ENCODE measurements at places on chromosomes 4 and X.

DNA sequence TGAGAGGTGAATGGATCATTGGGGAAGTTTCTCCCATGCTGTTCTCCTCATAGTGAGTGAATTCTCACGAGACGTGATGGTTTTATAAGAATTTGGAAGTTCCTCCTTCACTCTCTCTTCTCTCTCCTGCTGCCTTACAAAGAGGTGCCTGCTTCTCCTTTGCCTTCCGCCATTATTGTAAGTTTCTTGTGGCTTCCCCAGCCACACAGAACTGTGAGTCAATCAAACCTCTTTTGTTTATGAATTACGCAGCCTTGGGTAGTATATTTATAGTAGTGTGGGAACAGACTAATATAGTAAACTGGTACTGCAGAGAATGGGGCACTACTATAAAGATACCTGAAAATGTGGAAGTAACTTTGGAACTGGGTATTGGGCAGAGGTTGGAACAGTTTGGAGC, 7.8 kb upstream of the CTAG2 start:
- no peak for DNase-seq

DNA sequence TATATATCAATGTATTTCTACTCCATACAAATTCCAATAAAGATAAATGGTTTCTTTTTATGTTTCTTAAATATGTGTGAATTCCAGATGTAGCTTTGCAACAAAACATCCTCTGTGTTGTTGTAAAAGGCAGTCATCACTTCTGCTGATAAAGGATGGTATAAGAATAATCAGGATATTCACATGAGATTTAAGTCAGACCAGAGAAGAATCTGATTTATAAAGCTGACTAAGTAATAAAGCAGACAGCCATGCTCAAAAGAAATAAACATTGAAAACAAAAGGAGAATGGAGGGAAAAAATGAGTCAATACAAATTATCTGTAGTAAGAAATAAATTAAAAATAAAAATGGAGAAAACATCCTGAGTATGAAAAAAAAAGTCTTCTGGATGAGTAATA, 27.0 kb upstream of the SLC7A11 start:
- no peak for DNase-seq

GRCh38 chrX:11558972-11559371, 106.7 kb downstream of the ARHGAP6 start:
- DNase-seq: no peak

- DNase-seq: no peak
These were observed 324.1 kb upstream of the FAM47C start for GRCh38 chrX:36684053-36684452.

GRCh38 chr4:53185869-53186585, 179.8 kb downstream of the SCFD2 start:
- peak; percentile 82 for DNase-seq

- no peak for DNase-seq
These were observed 8.9 kb downstream of the AMBN start for GRCh38 chr4:70600977-70601376.

DNA sequence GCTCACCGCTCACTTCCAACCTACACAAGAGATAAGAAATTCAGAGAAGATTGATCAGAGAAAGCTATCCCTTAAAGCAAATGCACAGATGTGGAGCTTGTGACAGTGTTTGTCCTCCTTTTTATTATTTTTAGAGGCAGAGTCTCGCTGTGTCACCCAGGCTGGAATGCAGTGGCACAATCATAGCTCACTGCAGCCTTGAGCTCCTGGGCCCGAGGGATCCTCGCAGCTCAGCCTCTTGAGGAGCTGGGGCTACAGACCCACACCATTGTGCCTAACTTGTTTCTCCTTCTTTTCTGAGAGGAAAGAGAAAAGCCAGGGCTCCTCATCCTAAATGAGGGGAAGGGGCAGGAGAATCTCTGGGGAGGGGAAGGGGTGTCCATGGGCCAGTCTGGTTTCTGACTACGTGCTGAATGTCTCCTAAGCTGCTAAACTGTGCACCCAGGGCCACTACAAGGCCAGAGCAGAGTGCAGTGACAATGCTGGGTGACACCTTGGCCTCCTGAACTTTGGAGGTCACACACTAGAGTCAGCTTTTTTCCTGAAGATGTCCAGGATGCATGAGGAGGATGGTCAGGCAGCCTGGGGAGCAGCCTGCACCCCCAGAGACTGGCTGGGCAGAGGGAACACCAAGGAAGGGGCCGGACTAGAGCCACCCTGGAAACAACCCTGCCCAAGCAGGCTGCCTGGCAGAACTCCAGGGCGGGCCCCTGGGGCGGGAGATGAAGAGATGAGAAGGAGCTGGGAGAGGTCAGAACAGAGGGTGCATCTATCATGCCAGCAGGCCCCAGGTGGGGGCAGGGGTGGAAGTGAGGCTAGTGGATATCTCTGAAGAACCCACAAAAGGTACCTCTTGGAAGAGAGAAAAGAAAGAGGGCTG, 55.5 kb upstream of the PROM1 start:
- no peak for DNase-seq

- peak; percentile 86 for DNase-seq
These were observed at the start of gene RTL3 for GRCh38 chrX:78658845-78659744. Gene RTL3 (minus strand): TSS chrX:78659328. CDS start chrX:78658420, 908 bp downstream.

- no peak for DNase-seq
These were observed 60.0 kb downstream of the C4orf50 start for GRCh38 chr4:5958199-5958735.

GRCh38 chr4:40300371-40301162, 34.6 kb upstream of the CHRNA9 start:
- no peak for DNase-seq

DNA sequence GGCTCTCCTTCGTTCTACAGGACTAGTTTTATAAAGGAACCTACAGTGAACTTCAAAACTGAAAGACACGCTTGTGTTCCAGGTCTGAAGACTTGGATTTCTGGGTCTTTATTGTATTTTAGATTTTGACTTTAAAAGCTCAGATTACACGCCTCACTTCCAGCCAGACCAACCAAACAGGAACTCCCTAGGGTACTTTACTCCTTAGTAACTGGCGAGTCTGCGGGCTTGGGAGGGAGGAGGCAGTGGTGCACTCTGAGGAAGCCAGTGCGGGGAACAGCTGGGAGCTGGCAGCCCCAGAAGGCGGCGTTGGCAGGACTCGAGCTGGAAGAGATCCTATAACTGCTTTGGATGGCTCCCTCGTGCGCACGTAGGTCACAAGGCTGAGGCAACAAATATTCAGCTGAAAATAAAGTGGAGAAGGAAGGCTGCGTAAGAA, 391 bp upstream of the PHKA1 start:
- peak; percentile 48 for DNase-seq

DNA sequence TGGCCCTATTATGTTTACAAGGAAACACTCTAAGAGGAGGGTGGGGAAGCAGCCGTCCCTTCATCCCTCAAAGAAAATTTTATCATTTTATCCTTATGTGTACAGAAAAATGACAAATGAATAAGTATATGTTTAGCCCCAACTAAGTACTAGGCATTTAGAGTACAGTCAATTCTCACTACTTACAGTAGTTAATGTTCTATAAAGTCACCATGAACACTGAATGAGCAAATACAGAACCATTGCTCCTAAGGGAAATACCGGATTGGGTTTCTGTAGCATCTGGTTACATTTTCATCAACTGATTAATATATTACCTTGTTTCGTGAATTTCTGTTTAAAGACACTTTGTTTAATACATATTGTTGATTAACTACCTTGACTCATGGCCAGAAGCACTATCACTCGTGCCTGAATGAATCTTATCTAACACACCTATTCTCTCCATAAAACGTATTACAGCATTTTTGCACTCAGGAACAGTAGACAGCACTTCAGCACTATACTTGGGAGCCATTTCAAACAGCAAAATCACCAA, 109.3 kb downstream of the ASB9 start:
- no peak for DNase-seq

GRCh38 chrX:14607446-14607985, 78.2 kb downstream of the GLRA2 start:
- DNase-seq: no peak

DNA sequence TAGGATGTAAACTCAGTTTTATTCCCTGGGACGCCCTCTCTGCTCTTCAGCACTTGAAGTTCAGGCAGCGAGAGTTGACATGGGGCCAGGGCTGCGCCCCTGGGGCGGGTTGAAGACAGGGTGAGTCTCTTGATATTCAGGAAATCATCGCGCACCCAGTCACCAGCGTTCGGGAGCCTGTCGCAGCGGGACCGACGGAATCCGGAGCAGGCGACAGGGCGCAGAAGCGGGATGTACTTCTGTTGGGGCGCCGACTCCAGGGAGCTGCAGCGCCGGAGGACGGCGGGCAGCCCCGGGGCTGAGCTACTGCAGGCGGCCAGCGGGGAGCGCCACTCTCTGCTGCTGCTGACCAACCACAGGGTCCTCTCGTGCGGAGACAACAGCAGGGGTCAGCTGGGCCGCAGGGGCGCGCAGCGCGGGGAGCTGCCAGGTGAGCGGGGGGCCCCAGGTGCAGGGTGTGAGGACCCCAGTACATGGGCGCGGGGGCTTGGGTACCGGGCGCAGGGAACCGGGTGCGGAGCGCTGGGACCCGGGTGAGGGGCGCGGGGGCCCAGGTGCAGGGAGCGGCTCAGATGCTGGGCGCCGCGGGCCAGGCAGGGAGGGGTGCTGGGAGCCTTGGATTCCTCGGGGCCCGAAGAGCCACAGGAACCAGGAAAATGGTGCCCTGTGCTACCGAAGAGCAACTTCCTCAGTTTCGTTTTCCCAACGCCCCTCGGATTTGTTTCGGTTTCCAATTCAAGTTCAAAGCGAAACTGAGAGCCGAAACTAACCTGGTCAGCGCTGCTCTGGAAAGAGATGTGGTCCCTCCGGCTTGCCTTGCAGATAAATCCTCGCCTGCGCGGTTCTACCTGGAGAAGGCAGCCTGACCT, at the start of gene HERC6:
Gene HERC6, plus strand, starts transcription at position 162 of the 869 bp plus-strand sequence. Its CDS starts 70 bp downstream, at position 232.
- peak; percentile 63 for DNase-seq
